CMK (cell line): ENCODE measurements at places on chromosomes 7 and 10.

DNA sequence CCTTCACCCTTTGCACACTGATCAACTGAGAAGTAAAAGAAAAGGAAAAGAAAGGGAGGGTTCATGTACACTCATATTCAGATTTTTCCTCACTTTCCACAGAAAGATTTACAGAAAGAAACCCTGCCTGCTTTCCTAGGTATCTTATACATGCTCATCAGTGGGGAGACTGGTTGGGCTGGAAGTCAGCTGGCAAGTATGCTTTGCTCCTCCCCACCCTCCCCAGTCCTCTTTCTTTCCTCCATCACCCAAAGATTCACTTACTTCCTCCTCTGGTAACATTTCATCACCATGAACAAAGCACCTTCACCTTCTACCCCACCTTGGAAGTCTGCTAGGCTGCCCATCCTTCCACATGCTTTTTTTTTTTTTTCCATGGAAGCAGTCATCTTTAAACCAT lies 153.2 kb upstream of the NRBF2 start:
- no peak for DNase-seq

GRCh38 chr7:132537456-132538145 lies 38.7 kb downstream of the PLXNA4 start:
- no peak for DNase-seq

- DNase-seq: no peak
These were observed 211.4 kb downstream of the TNS3 start for GRCh38 chr7:47370461-47371042.

DNA sequence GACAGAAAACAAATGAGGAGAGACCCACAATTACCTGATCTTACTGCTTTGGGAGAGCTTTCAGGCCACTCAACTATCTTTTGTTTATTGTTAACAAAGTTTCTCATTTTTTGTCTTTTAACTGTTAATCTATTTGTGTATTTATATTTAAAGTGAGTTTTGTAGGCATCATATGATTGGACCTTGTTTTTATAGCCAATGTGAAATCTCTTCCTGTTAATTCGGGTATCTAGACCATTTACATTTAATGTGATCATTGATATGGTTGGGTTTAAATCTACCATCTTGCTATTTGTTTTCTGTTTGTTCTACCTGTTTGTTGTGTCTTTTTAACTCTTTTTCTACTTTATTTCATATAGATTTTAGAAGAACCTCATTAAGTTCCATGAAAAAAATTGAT lies 12.5 kb downstream of the OPALIN start:
- DNase-seq: no peak

- peak; percentile 7 for DNase-seq
These were observed 40.3 kb downstream of the NRCAM start for GRCh38 chr7:108415821-108416536.

DNA sequence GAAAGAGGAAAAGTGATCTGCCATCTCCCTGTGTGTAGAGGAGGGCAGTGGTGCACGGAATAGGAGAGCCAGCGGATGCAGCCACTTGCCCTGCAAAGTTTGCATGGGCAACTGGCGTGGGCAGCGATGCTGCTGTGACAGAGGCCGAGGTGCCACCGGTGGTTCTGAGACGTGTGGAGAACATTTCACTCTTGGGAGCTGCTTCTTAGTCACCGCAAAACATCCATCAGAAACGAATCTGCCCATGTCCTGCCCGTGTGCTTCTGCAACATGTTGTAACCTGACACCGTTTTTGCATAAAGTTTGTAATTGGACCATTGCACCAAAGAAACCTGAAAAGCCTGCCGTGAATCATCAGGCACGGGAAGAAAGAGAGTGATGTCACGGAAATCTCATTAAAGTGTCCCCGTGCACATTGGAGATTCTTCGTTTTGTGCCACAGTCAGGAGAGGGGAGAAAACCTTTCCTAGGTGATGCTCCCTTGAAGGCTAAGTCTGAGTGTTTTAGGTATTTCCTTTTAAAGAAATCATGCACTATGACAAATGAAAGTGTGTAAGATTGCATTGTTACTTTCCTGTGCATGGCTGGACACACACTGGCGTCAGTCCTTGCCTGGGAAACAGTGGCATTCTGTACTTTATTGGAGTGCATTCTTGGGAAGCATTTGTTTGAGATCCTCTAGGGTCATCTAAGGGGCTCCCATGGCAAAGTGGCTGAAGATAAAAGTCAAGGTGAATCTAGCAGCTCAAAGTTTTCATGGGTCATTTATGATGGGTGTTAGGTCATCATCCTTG lies 302.6 kb downstream of the KLF6 start:
- DNase-seq: no peak

DNA sequence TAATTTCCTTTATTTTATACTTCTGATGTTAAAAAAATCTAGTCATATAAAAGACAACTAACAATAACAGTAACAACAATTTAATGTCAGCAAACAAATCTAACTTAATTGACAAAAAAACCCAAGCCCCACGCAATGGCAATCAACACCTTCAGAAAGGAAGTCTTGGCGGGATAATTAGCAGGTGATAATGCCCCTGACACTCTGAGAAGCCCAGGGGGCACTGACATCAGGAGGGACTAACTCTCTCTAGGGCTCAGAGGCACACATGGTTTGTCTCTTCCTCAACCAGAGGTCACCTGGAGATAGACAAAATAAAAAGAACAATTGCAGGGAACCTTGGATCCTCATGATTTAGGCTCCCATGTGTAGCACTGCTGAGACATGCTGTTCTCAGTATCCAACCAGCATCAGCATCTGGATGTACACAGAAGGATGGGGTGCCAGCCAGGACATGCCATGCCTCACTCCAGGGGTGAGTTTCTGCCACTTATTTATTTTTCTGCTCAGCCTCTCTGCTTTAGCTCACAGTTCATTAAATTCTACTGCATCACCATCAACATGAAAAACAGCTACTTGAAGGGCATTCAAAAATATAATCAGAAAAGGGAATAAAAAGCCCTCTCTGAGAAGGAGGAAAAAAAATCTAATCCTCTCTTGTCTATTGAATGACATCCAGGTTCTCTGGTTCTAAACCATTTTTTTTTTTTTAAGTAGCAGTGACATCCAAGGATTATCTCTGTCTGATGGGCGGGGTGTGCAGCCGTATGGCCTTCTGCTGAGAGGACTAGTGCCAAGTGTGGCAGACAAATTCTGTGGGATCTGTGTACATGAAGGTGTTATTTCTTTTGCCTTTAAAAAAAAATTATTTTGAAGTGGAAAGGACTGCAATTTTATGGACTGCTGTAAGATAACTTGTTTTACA lies 96.3 kb downstream of the ATXN7L1 start:
- DNase-seq: no peak

GRCh38 chr7:65820287-65820950 lies 52.5 kb upstream of the VKORC1L1 start:
- no peak for DNase-seq

DNA sequence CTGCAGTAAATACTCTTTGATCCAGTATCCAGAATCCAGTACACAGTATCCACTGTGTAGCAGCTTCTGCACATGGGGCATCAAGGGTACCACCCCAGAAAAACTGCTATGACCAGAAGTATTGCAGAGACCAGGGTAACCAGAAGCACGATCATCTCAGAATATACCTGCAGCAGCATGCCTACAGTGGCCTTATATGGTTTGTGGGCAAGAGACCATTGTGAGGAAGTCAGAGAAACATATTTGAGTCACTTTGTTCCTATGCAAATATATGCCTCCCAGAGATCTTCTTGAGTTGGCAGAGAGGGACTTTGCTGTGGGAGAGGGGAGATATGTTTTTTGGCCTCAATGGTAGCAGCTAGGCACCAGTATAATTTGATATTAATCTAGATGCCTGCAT lies 206.4 kb upstream of the LRRTM3 start:
- DNase-seq: no peak

GRCh38 chr7:122307228-122307621 lies 2.7 kb upstream of the FEZF1 start:
- no peak for DNase-seq

DNA sequence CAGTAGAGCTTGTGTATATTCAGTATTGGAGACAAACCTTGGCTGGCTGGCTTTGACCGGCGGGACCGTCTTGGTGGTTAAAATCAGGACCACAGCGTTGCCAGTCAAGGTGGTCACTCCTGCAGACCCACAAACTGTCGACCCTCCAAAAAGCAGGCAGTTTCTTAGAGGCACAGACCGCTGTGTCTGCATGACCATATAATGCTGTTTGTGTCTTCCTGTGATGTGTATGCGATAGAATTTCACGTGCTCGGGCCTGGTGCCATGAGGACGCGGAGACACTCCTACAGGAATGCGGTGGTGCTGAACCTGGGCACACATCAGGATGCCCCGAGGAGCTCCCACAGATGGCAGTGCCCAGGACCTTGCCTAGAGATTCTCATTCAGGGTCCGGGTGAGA lies 34.8 kb downstream of the BNIP3 start:
- no peak for DNase-seq

DNA sequence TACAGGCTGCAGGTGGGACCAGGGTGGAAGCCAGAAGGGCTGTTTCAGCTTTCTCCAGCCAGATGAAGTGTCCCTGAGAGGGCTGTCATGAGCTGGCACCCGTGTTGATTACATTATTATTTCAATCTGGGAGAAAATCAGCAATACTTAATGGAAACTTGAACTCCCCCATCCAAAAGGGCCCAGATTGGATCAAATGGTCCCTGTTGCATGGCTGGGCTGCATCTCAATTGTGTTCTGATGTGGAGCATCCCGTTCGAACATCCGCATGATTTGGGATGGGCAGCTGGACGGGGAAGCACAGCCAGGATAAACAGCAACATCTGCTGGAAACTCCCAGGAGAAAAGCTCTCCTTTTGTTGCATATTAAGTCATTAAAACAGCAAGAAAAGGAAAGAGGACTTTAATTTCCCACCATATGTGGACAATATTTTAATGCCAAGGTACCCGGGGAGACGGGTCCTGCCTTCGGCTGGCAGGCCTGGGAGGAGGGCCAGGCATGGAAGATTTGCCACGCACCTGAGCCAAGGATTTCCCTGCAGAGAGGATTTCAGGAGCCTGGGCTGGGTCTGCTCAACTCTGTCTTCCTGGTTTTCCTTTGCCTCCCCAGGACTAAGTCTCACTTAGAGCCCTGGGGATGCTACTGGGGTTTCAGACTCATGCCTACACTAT lies 52.4 kb downstream of the NPTX2 start:
- DNase-seq: no peak

GRCh38 chr10:85557706-85558105 lies 808.9 kb downstream of the GRID1 start:
- DNase-seq: no peak

GRCh38 chr10:33279276-33279675 lies 55.2 kb downstream of the NRP1 start:
- DNase-seq: no peak

DNA sequence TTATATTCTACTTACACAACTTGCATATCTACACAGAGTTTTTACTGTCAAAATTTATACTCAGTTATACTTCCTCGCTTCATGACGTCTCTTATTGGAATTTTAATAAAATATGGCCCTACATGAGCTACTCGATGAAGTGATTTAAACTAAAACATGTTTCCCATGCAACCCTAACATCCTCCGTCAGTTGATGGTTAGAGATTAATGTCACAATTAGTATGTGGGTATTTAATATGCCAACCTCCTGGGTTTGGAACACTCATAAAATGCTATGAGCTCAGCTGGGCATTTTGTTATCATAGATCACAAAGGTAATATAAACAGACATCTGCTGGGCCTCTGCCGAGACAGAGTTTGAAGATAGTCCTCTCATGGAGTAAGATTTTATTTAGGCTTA lies 66.5 kb downstream of the GNAT3 start:
- DNase-seq: no peak

DNA sequence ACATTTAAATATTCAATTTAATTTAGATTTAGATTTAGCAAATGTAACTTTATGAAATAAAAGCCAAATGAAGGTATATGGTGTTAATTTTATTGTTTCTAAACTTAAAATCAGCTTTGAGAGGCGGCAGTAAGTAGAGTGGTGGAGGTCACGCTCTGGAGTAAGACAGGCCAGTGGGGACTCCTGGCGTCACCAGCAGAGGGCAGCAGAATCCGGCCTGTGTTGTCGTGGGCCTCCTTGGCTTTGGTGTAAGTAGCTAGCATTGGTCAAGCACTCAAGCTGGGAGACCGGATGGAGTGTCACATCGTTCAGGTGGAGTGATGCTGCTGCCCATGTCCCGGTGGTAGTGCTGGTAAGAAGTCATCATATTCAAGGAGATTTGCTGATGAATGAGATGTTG lies 98.7 kb upstream of the DNAJB6 start:
- no peak for DNase-seq

DNA sequence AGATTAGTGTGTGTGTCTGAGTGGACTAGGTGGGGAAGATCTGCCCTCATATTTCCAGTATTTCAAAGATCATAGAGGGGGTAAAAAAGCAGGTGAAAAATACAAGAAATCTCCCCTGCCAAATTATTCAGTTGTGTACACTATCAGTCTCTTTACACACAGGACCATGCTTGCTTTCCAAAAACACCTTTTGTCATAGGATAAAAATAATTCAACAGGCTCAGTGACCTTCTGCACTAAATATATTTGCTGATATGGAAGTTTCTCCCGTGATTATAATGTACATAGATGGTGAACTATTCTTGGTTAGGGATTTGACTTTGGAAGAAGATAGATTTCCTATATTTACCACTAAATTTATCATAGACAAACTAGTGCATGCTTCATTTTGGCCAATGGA lies 24.6 kb upstream of the CSTF2T start:
- no peak for DNase-seq

- no peak for DNase-seq
These were observed 164.9 kb downstream of the DGKI start for GRCh38 chr7:137681657-137682562.

DNA sequence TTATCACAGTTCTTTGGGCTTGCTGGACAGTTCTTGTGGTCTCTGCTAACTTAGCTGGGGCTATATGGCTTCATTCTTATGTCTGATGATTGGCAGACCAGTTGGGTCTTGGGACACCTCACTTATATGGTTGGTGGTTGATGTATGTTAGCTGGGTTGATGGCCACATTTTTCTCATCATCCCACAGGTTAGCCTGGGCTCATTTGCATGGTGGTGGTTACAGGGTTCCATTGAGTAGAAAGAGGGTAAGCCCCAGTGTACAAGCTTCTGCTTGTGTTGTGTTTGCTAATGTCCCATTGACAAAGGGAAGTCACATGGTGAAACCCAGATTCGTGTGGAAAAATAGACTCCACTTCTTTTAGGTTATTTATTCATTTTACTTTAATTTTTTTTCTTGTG lies 40.6 kb downstream of the TMEM60 start:
- no peak for DNase-seq

- no peak for DNase-seq
These were observed 175.3 kb downstream of the MBL2 start for GRCh38 chr10:52597189-52597863.

GRCh38 chr7:64875258-64875657 lies 27.8 kb upstream of the ZNF273 start:
- no peak for DNase-seq
